Upper lobe of right lung (tissue), 1 donor: ENCODE measurements at places on chromosomes 1 and 21.

DNA sequence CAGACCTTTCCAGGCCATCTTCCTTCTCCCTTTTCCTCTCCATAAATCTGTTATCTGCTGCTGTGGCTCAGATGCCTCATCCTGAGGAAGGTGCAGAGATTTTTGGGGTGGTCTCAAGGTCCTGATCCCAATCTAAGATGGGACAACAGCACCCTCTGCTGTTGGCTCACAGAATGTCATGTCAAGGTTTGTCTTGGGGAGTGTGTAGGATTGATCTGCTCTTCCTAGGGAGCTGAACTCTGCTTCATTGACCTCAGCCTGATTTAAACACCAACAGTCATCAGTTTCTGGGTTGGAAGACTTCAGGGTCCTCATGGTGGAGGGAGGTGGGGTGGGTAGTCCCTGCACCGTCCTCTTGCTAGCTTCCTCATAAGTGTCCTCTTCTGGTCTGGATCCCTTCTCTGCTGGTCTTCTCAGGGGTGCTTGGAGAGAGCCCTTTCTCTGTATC, 62.8 kb upstream of the LAX1 start:
- DNase-seq: no peak

DNA sequence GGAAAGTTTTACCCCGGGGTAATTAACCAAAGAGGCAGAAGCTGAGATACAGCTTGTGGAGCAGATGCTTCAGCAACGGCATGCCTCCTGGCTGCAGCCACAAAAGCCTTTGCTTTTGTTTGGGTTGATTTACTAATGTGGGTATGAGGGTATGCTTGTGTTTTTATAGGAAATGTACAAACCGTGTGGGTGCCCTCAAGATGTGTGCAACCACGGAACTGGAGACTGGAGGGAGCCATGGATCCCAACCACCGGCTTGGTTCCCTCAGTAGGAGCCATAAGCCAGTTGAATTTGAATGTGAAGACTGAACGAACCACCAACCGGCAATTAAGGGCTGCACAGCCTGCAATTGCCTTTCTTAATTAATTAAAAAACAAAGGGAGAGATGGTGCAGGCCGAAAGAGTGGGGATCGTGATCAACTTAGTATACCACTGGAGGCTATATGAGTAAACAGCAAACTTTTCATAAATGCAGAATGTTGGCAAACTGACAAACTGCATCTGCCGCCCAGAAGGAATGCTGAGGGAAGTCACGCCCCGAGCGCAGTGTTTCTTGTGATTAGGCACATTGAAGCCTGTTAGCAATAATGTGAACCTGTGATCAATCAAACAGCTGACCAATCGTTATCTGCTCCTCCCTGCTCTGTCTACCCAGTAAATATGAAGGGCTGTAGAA, 104.1 kb downstream of the DISP1 start:
- no peak for DNase-seq

DNA sequence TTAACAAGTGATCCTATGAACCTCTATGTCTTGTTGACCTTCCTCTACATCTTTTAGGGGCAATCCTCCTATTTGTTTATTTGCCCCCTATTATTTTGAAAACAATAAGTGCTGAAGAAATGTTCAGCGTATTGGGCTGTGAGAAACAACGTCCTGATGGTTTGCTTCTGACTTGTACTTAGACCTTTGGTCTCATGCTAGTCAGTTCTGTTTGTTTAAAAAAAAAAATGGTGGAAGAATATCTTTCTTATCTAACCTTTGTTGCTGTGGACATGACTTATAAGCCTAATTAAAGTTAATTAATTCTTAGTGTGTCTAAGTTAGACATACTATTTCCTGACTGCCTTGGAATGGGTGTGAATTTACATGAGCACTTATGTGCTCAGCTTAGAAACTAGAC, 20.7 kb downstream of the ATP1A1 start:
- no peak for DNase-seq

- no peak for DNase-seq
Observed at GRCh38 chr1:52511851-52512615, 40.9 kb downstream of the TUT4 start.

DNA sequence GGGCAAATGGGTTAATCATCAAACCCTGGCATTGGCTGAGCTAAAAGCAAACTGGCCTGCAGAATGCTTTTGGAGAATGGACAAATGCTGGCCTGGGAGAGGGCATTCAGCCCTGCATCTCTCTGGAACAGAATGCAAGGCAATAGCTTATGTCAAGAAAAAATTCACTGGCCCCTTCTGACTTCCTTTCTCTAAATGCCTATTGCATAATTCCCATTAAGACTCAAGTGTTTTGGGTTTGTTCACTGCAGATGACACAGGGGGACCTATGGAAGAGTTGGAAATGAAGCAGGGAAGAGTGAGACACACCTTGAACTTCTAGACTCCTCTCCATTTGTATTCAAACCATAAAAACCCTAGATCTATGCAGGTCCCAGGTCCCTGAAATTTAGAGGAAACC, 15.9 kb downstream of the PEA15 start:
- DNase-seq: no peak

GRCh38 chr1:47644212-47644573, 206.3 kb downstream of the FOXD2 start:
- no peak for DNase-seq

DNA sequence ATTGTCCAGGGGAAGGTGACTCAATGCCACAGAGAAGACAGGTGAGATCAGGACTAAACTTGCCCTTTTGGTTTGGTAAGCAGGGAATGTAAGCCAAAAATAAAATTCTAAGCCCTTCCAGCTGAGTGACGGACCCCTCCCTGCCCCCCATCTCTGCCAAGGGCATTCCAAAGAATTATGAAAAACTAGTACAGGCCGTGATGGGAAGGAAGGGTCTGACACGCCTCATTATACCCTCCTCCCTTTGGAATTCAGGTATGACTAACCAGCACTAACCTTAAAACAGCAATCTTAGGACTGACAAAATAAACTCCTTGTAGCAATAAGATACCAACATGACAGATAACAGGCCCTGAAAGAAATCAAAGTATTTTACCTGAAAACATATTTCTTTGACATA, 99.6 kb downstream of the GABPA start:
- DNase-seq: no peak
